ENCODE measurements at places on chromosomes 4 and X.

DNA sequence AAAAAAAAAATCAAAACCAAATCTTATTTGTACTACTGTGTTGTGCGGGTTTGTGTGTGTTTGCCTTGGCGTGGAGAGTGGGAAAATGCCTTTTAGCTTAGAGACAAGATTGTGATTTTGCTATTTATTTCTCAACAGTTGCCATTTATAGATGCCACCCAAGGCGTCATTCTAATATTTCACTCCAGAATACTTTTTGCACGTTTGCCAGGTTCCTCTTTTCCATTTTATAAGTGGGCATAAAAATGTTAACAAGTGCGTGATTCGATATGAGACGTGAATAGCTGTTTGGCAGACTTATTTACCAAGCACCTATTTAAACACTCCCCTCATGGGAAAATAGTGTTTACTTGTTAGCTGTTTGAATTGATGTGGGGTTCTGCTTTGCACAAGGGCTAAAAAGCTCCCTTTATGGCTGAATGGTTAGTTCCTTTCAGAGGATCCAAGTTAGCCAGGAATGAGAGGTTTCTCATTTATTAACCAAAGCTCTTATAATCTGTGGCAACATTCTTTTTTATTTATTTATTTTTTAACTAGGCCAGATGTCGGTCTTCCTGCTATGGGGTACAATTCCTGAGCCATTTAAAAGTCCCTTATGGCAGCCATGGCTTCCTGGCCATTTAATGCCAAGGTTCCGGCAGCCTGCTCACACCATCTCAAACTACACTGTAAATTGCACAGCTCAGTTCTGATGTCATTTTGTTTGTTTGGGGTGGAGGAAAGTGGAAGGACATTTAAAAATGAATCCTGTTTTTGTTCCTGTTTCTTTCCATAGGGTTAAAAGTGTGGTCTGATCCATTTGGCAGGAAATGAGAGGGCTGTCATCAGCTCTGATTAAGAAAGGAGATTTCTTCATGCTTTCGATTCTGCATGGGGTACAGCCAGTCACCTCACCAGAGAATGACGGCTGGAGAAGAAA is 14.6 kb downstream of the SMIM20 start:
- no peak for DNase-seq

DNA sequence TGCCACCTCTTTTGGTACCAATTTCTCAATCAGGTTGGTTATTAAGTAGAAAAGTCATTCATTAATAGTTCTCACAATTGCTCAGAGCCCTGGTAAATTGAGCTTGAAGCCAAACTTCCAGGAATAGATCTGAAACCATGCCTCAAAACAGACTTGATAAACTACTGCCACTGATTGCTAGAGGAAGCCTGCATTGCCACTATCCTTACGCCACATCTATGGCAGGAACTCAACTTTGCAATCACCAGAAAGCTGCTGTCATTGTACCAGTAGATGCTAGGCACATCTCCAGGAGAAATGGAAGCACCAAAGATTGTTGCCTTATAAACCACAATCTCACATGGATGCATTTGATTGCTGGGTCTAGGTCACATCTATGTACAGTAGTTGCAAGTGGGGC is 21.6 kb upstream of the TSPAN7 start:
- no peak for DNase-seq

DNA sequence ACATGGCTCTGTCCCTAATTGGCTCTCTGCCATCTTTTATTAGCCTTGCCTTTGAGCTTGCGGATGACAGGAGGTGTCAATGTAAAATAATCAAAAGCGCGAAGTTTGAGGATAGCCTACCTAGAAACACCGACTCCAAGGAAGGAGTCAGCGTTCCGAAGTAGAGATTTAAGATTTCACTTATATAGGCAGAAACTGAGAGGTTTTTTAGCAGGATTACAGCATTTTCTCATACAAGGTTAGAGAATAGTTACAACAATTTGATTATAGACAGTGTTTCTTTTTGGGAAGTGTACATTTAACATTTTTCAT is 499 bp upstream of the NFXL1 start:
- DNase-seq: no peak

DNA sequence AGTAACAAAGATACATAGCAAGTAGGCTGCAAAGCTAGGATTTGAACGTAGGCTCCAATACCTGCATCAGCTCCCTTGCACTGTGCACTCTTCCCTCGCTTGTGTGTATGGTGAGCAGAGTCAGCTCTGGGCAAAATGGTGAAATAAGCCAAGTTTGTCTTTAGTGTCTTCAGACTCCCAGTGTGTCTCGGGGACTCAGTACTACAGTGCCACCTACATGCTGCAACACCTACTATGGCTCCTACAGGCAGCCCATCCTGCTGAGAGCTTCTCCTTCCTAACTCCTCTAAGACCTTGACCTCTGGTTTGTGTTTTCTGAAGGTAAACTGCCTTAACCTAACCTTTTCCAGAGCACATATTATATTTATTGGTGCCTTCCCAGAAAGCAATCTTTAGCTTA is 42.5 kb downstream of the RTL9 start:
- DNase-seq: no peak

DNA sequence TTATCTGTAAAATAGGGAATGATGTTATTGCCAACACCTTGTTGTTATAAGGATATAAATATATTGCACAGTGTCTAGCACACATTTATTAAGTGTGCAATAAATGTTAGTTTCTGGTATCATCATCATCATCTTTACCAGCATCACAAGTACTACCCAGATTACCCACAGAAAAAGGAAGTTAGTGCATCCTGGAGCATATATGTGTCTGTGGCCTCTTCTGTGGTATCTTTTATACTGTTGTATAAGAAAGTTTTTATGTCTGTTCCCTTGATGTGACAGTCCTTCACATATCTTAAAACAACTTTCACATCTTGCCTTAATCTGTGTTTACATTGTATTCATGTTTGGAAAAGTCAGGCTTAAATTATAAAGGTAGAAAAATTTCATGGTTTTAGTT is 10.0 kb downstream of the EXOSC9 start:
- no peak for DNase-seq

DNA sequence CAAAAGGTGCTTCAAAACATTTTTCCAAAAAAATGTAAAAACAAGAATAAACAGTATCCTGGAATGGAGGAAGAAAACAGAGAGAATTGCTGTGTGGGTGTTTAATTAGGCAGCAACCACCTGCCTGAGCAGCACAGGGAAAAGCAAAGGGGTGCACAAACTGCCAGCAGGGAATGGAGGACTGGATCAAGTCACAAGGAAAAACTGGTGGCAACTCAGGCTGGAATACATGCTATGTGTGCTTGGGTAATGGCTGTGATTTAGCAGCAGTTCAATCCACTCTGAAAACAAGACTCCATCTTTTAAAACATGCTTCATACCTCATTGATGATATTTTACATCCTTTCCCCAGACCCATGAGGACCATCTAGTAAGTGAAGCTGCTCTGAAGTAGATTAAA is 179.5 kb downstream of the HS6ST2 start:
- no peak for DNase-seq
